Esophagus mucosa (tissue), 1 donor: ENCODE measurements at places on chromosomes 5 and 9. TPM values are rescaled to one million over a fixed set of nuclear protein-coding genes. Genes with fewer than 3 reads are reported as not detected.

IFNA21 gene
- not detected for total RNA-seq

SEMA6A gene
- 6.1 TPM for total RNA-seq

SPATA31D1 gene
- total RNA-seq: not detected

OBP2B gene
- not detected for total RNA-seq

ZNF354B gene
- 4.9 TPM for total RNA-seq

CCL27 gene
- 0.20 TPM for total RNA-seq

SLC36A2 gene
- total RNA-seq: not detected

ADCY2 gene
- total RNA-seq: 0.12 TPM

SCGB3A2 gene
- total RNA-seq: not detected

FOXD4L3 gene
- total RNA-seq: not detected

SLCO4C1 gene
- total RNA-seq: not detected

DBH gene
- total RNA-seq: not detected

DPM2 gene
- total RNA-seq: 25.7 TPM

CRHBP gene
- 0.36 TPM for total RNA-seq

DMRT3 gene
- not detected for total RNA-seq

STK32A gene
- total RNA-seq: 0.04 TPM

RASGRF2 gene
- total RNA-seq: 1.1 TPM

PCDHGA3 gene
- total RNA-seq: 0.76 TPM

- ATAC-seq: no peak
Observed at GRCh38 chr9:127693143-127693542, 13.6 kb upstream of the CFAP157 start.

GRCh38 chr9:136104488-136104800 is 9.4 kb upstream of the NACC2 start:
- ATAC-seq: no peak

DNA sequence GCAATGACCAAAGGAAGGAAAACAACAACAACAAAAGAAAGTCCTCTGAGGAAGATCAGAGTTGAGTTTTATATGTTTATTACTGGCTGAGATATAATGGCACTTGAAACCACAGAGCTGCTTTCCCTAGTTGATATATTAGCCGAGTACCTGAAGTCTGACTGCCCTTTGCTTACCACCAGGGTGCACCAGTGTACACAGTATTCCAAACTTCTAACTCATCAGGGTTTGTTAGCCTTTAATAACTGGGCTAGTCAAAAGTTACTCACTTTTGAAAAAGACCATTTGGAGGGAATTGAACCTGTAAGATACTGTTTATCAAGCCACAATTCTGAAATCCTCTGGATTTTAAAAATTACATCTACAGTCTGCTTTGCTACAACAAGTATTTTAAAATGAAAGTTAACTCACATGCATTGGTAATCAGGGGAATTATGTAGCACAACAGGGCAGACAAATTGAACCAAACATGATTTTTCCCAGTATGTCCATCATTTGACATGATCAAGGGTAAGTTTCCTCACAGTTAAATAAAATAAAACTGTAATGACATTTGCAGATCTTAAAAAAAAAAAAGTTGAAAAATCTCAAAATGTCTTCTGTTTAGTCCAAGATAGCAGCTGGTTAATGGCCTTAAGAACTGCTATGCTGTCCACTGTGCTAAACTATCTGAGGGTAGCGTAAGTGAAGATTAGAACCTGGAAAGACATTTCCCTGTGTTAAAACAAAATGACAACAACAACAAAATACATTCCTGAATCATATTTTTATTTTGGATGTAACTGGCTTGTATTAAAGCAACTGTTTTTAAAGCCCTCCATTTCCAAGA is 57.3 kb upstream of the C6 start:
- peak; percentile 63 for ATAC-seq

GRCh38 chr9:88753691-88754367 is 218.9 kb downstream of the NXNL2 start:
- no peak for ATAC-seq

GRCh38 chr5:160250226-160250625 is 20.9 kb downstream of the FABP6 start:
- ATAC-seq: no peak

DNA sequence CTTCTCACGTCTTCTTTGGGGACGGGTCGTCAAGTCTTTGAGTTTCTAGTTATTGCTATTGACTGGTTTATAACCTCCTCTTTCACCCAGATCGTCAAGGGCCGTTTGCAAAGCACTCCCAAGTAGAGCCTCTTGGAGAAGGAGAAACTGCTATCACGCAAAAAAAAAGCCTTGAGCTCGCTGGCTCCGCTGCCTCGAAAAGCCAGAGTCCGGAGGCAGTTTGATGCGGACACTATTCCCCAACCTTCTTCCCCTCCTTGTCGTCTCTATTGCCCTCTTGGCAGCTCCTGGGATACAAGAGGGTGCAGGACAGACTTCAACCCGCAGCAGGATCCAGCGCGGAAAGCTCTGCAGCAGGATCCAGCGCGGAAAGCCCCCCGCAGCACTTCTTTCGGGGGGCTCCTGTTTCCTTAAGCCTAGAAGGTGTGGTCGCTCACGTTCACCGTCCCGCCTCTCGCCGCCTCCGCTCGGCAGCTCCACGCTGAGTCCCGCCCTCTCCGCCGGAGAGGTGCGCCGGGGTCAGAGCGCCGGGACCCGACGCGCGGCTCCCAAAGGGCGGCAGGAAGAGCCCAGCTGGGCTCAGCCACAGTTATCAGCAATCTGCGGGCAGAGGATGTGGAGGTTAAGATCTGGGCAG is at the start of gene PCDHAC1:
TSS of gene PCDHAC1 (plus strand) at position 494 of the 637 bp plus-strand sequence. CDS start 594 bp downstream, outside the sequence.
- ATAC-seq: no peak

- ATAC-seq: peak; percentile 86
Observed at GRCh38 chr9:37953775-37954437, 50.0 kb upstream of the SLC25A51 start.

DNA sequence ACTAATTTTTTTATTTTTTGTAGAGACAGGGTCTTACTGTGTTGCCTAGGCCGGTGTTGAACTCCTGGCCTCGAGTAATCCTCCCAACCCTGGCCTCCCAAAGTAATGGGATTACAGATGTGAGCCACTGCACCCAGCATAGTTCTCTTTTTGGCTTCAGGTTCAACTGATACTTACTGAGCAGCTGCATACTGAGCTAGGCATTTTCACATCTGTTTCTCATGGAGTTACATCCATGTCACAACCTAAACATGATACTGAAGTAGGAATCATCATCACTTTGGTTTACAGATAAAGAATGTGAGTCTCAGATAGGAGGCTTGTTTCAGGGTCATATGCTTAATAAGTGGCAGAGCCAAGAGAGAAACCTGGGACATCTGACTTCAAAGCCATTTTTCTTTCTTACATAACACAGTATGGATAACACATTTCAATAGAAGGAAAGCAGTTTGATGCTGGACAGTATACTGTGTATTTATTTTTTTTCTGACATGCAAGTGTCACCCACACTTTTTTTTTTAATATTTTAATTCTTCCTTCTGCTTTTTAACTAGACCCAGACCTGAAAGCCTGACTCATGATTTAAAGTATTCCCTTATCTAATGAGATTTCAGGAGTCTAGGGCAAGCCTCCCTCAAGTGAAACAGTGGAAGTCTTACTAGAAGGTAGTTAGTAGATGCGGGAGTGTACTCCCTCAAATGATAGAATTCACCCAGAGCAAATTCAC is 90.8 kb downstream of the HACD4 start:
- ATAC-seq: no peak

GRCh38 chr9:83503866-83504265 is 34.3 kb downstream of the FRMD3 start:
- no peak for ATAC-seq

- no peak for ATAC-seq
Observed at GRCh38 chr5:4906786-4907185, 233.3 kb upstream of the ADAMTS16 start.

GRCh38 chr5:152568016-152568415 is 162.9 kb upstream of the NMUR2 start:
- no peak for ATAC-seq

- ATAC-seq: no peak
Observed at GRCh38 chr5:135571902-135572301, 6.9 kb downstream of the CXCL14 start.

DNA sequence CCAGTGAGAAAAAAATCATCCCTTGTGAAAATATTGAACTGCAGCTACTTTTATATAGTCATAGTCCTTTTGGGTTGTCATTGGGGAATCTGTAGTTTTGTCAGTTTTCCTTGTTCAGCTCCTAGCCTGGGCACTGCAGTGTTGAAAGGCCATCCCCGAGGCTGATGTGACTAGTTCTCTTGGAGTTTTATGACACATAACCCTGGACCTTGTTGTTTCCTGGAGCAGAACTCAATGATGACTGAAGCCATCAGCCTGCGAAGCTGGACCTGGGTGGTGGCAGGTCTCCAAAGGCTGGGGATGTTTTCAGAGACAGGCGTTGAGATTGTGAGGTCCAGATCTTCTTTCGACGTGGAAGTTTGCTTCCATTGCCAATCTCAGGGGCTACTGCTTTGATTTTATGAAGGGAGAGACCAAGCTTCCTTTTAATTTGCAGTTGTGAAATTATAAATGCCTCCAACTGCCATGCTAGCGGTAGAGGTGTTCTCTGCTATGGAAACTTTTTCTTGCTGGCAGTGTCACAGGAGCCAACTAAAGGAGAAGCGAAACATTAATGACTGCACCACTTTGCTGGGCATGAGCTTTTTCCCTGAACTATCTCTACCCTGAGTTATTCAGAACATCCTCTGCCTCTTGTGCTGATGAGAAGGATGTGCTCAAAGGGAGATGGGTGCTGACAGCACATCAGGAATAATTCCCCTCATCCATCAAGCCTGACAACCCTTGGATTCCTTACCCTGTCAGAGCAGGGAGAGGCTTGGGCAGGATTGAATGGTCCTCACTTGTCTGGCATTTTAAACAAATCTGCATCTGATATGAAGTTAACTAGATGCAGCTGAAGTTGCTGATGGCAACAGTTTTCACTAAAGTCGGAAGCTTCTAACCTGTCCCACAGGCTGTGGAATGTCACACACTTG is 209.6 kb downstream of the MAST4 start:
- peak; percentile 27 for ATAC-seq

DNA sequence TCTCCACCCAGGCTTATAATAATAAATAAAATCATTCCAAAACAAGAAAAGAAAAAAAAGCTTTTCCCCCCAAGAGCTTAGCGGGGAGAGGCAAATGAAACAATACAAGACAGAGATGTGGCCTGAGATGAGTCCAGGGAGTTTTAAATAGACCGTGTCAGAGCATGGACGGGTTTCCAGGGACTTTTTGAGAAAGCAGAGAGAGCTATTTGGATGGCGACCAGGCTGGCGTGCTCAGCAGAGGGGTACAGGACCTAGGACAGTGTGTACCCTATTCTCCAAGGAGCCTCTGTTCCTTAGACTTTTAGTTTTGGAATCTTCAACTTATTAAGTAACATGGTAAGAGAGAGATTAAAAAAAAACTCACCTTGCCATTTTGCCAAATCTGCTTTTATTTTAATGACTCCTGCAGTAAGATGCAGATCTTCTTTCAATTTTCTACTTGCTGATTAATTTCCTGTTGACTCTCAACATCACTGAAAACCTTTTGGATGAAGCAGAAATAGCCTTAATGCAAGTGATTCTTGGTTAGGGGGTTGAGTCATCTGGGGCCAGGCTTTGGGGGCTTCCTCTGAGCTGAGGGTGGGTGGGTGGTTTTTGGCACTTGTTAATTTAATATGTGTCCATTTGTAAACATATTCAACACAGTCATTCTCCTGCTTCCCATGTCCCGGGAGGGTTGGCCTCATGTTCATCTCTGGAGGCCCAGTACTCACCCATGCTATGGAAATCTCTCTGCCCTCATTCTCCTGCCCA is 49.6 kb upstream of the OSMR start:
- ATAC-seq: no peak

DNA sequence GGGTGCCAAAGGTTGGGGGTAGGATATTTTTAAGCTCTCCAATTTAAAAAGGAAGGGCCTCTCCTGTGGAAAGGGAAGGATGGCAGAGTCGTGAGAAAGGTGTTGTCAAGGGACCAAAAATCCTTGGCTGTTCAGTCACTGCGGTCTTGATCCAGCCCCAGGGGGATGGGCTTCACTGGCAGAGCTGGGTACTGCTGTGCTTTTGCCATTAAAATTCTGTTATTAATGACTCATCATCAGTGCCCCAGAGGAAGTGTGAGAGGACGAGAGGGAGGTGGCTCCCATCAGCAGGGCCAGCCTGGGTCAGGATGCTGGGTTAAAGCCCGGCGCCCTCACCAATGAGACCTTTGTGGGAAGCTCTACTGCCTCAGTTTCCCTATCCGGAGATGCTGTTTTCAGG is 16.7 kb downstream of the PCDH12 start:
- ATAC-seq: no peak

- no peak for ATAC-seq
Observed at GRCh38 chr9:38159599-38159998, 90.6 kb upstream of the SHB start.

GRCh38 chr5:41751867-41752266 is 118.4 kb downstream of the OXCT1 start:
- ATAC-seq: peak; percentile 66

DNA sequence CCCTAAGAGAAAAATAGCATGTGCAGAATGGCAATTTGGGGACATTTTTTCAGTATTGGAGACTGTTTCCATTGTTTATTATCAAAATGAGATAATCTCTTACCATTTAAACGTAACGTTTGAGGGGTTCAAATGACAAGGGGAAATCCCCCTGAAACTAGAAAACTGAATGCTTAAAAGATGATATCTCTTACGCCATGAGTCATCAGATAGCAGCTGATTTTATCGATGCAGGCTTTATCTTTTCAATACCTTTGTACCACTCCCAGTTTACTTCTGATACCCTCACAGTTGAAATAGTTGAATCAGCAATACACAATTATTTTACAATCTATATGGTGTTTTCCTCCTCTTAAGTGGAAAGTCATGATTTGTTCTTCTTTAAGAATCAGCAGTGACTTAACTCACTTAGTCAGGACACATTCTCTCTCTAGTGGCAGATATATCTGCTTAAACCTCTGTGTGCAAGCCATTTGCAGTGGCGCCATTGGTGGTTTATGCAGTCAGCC is 29.2 kb downstream of the OSMR start:
- ATAC-seq: no peak

- no peak for ATAC-seq
Observed at GRCh38 chr5:95701074-95701473, 18.3 kb upstream of the SPATA9 start.

GRCh38 chr5:73673161-73673591 is 47.2 kb downstream of the ARHGEF28 start:
- ATAC-seq: peak; percentile 69

- ATAC-seq: no peak
Observed at GRCh38 chr5:65461490-65461889, 20.2 kb downstream of the ADAMTS6 start.

- no peak for ATAC-seq
Observed at GRCh38 chr5:107149243-107150005, 521.3 kb downstream of the EFNA5 start.

GRCh38 chr5:116453988-116454411 is 120.6 kb downstream of the SEMA6A start:
- ATAC-seq: no peak

GRCh38 chr5:55344392-55344992 is 36.7 kb downstream of the MTREX start:
- ATAC-seq: peak; percentile 50

DNA sequence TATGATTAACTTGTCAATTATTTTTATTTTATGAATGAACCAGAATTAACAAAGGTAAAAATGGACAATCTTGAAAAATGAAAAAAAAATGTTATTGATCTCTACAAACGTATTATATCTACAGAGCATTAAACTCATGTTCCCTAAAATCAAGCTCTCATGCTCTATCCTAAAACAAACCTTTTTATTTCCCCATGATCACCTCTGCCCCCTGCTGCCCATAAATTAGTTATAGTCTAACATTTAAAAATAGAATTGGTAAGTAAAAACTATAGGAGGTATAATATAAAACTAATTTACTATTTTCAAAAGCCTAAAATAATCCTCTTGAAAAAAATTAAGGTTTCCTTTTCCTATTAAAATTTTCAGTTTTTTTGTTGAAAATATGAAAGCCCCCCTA is 168.0 kb upstream of the POU5F2 start:
- ATAC-seq: no peak
